Esophagus mucosa (tissue), 1 donor: ENCODE measurements at places on chromosomes 2 and 18. TPM values are rescaled to one million over a fixed set of nuclear protein-coding genes. Genes with fewer than 3 reads are reported as not detected.

Gene CEP192
- 13.7 TPM for total RNA-seq

Gene AQP4
- total RNA-seq = 0.08 TPM

Gene DSG1
- total RNA-seq = 33.7 TPM

Gene RGPD3
- total RNA-seq = 0.04 TPM

Gene ASB18
- total RNA-seq = not detected

Gene EDAR
- 4.8 TPM for total RNA-seq

DNA sequence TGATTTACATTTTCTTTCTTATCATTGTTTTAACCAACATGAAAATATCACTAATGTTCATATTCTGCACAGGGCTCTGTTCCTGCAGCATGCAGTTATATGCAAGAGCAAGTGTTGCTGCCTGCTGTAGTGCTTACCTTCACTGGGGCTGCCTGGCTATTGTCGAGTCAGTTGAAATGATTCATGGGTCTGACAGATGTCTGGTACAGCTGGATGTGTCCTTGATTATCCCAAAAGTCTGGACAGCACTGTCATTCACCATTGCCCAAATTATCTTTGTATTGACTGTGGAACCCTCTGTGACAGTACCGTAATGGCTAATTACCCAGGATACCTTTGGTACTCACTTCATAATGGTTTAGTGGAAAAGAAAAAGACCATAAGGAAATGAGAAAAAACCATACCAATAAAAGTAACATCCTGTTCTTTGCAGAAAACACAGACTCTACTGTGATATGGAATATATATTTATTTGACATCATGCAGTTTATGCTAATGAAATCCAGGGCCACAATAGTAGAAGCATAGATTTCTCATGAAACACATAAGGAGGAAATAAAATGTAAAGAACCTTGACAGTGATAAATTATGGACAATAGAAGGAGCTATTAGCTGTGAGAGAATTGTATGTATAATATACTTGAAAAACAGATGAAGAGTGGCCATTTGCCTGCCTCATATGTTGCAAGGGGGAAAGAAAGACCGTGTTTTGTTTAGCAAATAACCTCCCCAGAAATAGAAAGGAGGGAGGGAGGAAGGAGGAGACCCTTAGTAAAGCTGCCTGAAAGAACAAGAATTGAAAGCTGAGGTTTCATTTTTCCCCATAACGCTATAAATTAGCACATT lies 249.8 kb upstream of the ATP5MC3 start:
- ATAC-seq = no peak

GRCh38 chr18:49609256-49610021 lies 47.6 kb downstream of the LIPG start:
- ATAC-seq = peak; percentile 95

DNA sequence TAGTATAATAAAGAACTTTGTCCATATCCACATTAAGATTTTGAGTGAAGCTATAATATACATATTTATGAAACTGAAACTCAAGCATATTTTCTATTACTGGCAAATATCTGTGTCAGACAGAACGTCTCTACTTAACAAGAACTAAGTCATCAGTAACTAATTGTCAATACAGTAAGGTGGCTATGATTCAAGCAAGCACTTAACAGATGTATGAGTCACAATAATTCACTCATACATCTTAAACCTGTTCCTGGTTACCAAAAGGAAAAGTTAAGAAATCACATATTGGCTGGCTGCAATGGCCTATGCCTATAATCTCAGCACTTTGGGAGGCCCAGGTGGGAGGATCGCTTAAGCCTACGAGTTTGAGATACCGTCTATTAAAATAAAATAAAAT lies 96.0 kb downstream of the SOS1 start:
- peak; percentile 90 for ATAC-seq

DNA sequence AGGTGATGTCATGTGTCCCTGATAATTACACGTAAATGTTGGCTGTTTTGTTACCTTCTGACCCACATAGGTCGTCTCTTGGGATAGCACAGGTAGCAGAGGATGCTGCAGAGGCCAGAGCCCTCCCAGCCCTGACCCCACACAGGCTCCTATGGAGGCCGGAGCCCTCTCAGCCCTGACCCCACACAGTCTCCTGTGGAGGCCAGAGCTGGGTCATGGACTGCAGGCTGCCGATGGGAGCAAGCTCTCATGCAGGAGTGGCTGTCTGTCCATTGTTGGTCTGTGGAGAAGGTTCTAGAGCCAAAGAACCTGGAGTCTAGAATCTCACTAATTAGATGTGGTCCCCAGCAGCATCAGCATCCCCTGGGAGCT lies 155.5 kb downstream of the LDLRAD4 start:
- no peak for ATAC-seq

DNA sequence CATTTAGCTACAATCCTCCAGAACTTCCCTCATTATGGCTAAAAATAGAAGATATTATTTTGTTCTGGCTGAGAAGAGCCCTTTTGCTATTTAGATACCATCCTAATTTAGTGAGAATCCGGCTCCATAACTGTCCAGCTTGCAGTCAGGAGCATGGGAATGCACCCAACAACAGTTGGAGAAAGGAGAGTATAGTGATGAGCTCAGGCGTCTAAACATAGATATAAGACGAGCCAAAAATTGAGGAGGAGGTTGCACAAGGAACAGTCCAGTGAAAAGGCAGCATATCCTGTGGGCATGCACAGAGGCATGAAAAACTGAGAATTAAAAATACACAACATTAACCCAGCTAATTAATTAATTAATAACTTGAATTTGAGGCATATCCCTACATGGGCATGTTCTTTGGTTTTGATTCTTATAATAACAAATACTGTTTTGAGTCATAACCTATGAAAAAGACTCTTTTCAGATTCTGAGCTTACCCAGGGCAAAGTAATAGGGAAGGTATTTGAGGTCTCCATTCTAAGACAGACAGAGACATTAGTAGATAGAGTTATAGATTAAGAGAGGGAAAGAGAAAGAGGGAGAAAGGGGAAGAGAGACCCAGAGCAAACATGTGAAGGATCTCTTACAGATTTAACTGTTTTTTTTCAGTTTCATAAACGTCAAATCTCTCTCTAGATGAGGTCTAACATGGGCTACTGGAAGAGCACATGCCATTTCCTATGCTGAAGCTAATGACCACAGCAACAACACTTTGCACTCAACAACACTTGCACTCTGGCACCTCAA lies 311.2 kb downstream of the OSR1 start:
- no peak for ATAC-seq

GRCh38 chr2:237244976-237245646 lies 159.4 kb downstream of the COPS8 start:
- no peak for ATAC-seq

DNA sequence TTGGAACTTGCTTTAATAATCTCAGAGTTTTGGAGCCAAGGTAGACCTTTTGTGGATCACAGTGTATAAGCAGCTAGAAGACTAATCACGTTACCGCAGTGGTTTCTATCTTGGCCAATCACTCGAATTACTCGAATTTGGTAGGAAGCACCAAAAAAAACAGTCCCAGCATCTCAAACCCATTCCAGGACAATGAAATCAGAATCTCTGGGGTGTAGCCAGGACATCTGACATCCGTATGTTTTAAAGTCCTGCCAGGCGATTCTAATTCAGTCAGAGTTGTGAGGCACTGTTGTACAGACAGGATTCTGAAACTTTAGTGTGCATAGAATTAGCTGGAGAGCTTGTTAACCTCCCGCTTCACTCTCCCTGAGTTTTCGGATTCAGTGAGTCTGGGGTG lies 30.8 kb downstream of the GRHL1 start:
- ATAC-seq = no peak

GRCh38 chr18:69599377-69599776 lies 198.7 kb downstream of the DOK6 start:
- no peak for ATAC-seq

DNA sequence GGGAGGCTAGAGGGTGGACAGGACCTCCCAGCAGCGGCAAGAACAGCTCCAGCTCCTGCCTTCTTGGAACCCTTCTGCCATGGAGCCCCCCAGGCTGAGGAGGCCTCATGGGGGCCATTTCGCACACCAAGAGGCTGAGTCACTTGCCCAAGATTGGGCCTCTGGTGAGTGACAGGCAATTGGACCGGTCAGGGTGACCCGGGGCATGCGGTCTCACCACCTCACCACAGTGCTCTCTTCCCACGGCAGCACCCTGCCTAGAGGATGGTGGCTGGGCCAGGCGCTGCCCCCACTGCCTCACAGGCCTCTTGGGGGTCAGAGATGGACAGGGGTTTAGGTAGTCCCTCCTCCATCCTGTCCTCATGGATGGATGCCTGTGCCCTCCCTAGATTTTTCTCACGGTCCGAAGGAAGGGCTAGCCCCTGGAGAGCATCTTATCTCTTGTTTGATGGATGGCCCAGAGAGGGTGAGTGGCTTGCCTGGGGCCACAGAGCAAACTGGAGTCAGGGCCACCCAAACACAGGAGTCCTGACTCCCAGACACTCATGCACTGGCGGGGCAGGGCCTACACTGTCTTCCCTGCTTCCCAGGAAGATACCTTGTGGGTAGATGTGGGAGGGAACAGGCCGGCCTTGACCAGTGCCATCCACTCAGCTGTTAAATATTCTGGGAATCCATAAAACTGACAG lies 119.2 kb downstream of the INHBB start:
- ATAC-seq = no peak

DNA sequence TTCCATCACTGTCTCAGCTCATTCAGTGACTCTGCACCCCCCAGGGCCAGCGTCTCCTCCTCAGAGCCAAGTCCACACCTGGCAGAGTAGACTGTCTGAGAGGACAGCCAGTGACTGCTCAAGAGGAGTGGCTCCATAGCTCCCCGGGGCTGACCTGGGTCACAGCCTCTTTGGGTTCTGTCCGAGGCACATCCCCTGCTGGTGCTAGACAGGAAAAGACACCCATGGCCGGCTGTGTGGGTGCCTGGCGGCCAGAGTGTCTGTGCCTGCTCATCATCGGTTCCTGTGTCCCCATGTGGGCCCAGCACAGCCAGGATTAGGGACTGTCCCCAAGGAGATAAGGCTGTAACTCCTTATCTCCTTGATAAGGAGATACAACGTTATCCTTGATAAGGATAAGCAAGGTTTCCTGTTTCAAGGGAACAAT lies 3.5 kb upstream of the CROCC2 start:
- no peak for ATAC-seq

GRCh38 chr2:73830871-73831401 lies 2.2 kb downstream of the STAMBP start:
- peak; percentile 80 for ATAC-seq

- no peak for ATAC-seq
Measured at GRCh38 chr2:150207979-150208378, 279.5 kb downstream of the RND3 start.
